ENCODE measurements at places on chromosomes 5 and 9. TPM values are rescaled to one million over a fixed set of nuclear protein-coding genes. Genes with fewer than 3 reads are reported as not detected.

Gene CEL
- 0.28 TPM for total RNA-seq

Gene IL13
- not detected for total RNA-seq

Gene WDR38
- not detected for total RNA-seq

Gene SKP2
- 14.3 TPM for total RNA-seq

Gene CCDC171
- 0.81 TPM for total RNA-seq

Gene NTRK2
- 0.09 TPM for total RNA-seq

Gene WDR31
- 0.75 TPM for total RNA-seq

Gene PCDHGA11
- total RNA-seq, result 10.1 TPM

Gene PCDHGA7
- 1.4 TPM for total RNA-seq

Gene WNK2
- not detected for total RNA-seq

Gene OR1N1
- total RNA-seq, result not detected

Gene PLAC8L1
- 0.38 TPM for total RNA-seq

Gene TBC1D2
- 3.1 TPM for total RNA-seq

Gene ARL14EPL
- not detected for total RNA-seq

Gene FAXDC2
- total RNA-seq, result 3.0 TPM

Gene TPM2
- 316 TPM for total RNA-seq

Gene SLC4A9
- not detected for total RNA-seq

Gene WNT8A
- total RNA-seq, result not detected

Gene C9orf153
- 0.09 TPM for total RNA-seq

Gene SCAI
- 3.5 TPM for total RNA-seq

Gene SHC3
- 7.6 TPM for total RNA-seq

Measured in endothelial cell of coronary artery (primary cell).